ENCODE measurements at places on chromosomes 16 and 17. TPM values are rescaled to one million over a fixed set of nuclear protein-coding genes. Genes with fewer than 3 reads are reported as not detected.

CDK5R1 gene
- 5.7 TPM for total RNA-seq

SULT1A3 gene
- 4.9 TPM for total RNA-seq

LITAFD gene
- not detected for total RNA-seq

HOXB6 gene
- 3.8 TPM for total RNA-seq
